ENCODE measurements at places on chromosomes 3 and 15.
A peak's percentile ranks its signal among the peaks of the same experiment; 100 is the strongest.

DNA sequence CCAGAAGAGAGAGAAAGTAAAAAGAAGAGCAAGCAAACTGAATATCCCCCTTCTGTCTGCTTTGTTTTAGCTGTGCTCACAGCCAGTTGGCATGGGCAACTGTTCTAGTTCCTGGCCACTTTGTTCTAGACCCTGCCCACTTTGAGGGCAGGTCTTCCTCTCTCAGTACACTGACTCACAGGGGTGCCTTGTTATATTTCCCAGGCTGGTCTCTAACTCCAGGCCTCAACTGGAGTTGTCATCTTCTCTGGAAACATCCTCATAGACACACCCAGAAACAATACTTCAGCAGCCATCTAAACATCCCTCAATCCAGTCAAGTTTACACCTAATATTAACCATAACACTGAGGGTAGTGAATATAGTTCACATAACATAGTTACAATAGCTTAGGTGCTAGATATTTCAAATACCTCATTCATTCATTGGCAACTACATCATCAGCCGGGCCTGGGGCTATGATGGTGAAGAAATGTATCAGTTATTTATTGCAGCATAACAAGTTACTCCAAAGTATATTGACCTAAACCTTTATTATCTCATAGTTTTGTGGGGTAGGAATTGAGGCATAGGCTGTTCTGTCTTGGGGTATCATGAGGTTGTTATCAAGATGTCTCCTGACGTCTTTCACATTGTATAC is 106.0 kb downstream of the UBE2E2 start:
- no peak for DNase-seq

DNA sequence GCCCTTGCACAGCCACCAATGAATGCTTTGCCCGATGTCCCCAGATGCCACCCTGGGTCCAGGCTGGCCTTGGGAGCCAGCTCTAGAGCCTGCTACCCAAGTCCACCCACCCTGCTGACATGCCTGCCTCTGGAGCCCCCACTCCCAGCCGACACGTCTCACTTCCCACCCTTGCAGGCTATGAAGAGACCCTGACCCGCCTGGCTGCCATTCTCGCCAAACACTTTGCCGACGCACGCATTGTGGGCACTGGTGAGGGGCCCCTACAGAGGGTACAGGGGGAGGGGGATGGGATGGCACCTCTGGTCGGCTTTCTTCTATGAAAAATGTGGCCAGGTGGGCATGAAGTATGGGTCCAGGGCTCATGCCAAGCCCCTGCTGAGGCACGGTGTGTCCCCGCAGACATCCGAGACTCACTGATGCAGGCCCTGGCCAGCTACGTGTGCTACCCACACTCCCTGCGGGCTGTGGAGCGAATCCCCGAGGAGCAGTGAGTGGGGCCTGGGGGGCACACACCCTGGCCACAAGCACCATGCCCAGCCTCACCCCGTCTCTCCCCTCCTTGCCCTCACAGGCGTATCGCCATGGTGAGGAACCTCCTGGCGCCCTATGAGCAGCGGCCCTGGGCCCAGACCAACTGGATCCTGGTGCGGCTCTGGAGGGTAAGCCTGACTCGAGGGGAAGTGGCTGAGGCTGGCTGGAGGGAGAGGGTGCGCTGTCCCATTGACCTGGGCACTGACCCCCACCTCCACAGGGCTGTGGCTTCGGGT is 6.0 kb downstream of the AMIGO3 start:
- DNase-seq = no peak

GRCh38 chr3:2092758-2093157 is 5.9 kb upstream of the CNTN4 start:
- DNase-seq = no peak

DNA sequence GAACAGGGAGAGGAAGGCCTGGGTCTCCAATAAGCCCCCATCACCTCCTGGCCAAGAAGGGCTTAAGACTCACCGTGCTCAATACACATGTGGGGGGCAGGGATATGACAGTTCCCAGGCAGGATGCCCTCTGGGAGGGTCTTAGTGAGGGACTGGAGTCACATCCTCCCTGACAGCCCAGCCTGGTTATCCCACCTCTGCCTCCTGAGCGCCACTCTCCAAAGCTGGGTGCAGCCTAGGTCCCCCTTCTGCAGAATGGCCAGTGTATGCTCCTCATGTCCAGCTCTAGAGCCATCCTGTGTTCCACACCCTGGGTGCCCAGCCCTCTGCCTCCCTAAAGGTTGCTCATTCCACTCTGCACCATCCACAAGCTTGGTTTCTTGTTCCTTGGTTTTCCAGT is 1.2 kb upstream of the SHISA5 start:
- no peak for DNase-seq

DNA sequence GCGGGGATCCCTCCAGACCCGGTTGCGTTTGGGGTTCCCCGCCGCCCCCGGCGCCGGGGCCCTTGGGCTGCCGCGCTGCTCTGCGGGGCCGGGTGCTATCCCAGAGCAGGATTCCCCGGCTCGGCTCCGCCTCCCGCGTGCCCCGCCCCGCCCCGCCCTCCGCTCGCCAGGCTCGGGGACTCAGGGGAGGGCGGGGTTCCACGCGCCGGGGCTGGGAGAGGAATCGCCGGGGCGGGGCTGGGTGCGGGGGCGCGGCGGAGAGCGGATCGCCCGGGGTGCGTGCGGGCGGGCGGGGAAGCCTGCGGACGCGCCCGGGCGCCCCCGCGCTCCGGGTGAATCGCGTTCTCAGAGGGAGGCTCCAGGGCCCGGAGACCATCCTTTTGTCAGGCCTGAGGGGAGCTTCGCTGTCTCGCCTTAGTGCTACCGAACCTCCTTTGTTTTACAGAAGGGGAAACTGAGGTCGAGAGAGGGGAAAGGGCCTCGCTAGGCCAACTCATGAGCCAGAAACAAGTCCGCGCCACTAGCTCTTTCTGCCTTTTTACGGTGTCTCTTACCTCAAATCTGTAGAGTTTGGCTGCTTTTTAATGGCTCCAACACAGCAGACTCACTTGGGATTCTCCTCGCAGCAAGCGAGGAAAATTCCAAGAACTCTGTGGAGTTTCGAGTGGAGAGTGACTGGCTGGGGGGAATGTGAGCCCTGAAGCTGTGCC is at the start of gene TMEM158:
TSS of gene TMEM158 (minus strand) at position 82 of the 710 bp plus-strand sequence. CDS start 260 bp downstream, outside the sequence.
- DNase-seq = peak; percentile 41

DNA sequence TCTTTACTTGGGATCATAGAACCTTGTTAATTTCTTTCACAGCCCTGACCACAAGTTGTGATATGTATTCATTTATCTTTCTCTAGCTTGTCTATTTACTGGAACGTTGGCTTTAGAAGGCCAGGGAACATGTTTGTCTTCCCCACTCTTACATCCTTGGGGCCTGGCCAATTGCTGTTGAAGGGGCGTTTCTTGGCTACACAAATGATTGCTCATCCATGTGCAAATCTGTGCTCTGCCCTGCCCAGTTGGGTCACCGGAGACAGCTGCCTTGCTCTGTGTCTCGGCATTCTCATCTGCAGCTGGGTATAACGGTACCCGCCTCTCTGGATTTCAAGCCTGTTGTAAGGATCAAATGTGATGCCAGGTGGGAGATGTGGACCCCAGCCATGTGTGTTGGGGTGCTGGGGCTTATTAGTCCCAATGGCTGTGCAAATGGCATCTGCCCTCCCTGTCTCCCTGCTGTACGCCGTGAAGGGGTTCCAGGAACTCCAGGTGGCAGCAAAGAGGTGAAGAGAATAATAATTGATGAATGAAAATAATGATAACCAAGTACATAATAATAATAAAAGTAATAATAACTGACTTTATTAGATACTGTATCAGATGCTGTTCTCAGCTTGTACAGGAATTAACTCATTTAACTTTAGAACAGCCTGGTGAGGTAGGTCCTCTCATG is 24.0 kb upstream of the TLE3 start:
- DNase-seq = no peak

DNA sequence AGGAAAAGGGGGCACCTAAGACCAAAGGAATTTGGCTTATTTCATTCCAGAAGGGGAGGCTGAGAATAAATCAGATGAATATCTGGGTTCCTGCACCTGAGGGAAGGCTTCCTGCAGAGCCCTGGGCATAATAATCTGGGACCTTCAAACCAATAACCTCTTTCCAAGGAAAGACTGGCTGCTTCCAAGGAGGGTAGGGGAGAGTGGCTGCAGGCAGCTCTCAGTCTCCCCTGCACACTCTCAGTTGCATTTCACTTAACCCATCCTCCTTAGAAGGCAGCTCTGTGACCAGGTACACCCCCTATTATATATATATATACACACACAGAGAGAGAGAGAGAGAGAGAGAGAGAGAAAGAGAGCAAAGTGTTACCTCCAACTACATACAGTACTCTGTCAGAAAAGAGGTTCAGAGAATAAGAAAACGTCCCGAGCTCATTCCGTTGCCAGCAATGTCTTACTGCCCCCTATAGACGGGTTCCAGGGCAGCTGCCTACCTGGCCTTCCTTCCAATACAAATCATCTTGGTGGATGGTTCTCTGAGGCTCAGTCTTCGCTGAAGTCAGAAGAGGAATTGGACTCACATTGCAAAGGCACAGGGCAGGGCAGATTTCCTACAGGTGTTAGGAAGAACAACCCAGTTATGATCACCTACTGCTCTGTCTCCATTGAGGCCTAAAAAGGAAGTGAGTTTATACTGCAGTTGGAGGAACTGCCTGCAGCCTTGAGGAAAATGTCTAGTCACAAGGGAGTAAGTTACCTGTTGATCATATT is 26.1 kb downstream of the CAPN3 start:
- no peak for DNase-seq

DNA sequence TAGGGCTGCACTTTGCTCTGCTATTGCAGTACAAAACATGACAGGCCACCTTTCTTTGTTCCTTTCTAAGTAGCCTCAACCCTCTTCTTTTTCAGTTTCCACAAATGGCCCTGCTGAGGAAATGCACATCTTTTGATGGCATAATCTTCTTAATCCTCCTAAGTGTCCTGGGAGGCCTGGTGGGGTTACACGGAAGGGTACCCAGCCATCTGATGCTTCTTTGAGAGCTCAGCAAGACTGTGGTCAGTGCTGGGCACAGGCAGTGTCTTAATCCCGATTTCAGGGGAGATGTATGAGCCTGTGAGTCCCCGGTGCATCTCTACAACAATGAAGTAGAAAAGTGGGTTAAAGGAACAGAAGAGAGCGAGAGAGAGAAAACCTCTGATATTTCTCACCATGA is 404.8 kb downstream of the GRM7 start:
- no peak for DNase-seq

DNA sequence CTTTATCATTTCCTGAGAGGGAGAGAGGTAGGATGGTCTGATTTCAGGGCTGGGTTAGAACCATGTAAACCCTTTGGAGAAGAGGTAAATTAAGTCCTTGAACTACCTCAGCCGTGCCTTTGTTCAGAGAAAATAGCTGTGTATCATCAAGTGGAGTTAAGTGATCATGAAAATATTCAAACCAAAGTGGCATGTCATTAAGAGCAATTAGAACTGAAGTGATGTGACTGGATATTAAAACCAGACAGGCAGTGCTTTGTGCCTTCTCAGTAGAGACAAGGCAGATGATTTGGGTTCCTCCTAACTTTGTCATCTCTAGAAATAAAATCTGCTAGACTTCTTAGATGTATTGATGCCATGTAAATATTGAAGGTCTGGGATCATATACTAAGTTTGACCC is 171.5 kb downstream of the IL5RA start:
- DNase-seq = no peak

DNA sequence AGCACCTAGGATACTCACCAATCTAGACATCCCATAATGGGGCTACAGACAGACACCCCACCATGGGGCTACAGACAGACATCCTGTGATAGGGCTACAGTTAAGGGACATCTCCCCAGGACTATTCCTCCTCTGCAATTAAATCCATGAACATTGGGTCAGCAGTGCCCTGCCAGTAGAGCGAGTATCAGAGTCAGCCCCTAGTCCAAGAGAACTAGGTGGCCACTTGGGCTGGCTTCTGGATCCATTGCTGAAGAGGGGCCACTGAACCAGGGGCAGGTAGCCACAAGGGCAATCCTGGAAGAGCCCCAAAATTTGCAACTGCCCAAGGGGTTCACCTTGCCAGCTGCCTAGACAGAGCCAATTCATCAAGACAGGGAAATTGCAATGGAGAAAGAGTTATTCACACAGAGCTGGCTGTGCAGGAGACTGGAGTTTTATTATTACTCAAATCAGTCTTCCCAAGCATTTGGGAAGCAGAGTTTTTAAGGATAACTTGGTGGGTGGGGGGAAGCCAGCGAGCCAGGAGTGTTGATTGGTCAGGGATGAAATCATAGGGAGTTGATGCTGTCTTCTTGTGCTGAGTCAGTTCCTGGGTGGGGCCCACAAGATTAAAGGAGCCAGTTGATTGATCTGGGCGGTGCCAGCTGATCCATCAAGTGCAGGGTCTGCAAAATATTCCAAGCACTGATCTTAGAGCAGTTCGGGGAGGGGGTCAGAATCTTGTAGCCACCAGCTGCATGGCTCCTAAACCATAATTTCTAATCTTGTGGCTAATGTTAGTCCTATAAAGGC is 170.2 kb upstream of the SMAD3 start:
- DNase-seq = no peak

- DNase-seq = no peak
Observed at GRCh38 chr15:38992506-38992905, 427.9 kb upstream of the RASGRP1 start.

DNA sequence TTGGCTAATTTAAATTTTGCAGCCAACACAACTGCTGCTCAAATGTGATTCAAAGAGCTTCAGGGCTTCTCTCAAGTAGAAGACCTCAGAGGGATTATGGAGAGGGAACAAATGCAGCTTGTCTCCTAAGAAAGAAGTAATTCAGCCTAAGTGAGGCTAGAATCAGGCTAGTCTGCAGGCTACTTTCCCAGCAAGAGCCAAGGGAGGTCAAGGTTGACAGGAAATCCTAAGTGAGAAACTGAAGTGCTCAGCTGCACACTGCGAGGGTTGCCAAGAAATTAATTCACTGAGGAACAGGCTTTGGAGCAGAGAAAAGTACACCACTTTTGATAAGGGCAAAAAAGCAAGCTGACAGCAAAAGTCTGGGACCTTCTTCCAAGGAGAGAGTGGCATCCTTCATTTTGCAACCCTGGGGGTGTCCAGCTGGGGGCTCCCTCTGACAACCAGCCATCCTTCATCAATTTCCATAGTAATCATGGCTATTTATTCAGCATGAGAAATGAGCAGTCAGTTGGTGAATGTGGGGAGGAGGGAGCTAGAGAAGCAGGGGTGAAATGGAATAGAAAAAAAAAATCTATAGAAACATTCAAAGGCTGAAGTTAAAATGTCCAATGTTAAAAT is 646.4 kb upstream of the ADAMTS9 start:
- DNase-seq = no peak

GRCh38 chr15:73838831-73839426 is 34.4 kb upstream of the TBC1D21 start:
- no peak for DNase-seq

- no peak for DNase-seq
Observed at GRCh38 chr3:190352861-190353457, 30.7 kb upstream of the CLDN1 start.

GRCh38 chr3:123392368-123392767 is 56.5 kb downstream of the ADCY5 start:
- no peak for DNase-seq

DNA sequence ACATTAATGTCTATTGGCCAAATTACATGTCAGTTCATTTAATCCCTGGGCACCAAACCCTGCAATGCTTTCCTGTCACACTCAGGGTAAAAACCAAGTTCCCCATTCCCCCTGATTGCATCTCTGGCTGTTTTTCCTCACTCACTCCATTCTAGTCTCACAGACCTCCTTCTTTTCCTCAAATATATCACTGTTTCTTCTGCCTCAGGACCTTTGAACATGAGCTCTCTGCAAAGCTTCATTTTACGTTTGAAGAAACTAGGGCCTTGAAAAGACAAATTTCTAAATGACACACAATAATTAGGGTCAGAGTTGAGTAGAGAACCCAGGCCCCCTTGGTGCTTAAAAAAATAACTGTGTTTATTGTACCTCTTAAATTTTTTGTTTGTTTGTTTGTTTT is 230.6 kb downstream of the THRB start:
- DNase-seq = no peak

Data from activated gamma-delta T cell (primary cell).